ENCODE measurements at places on chromosomes 7 and 10. TPM values are rescaled to one million over a fixed set of nuclear protein-coding genes. Genes with fewer than 3 reads are reported as not detected.

DNA sequence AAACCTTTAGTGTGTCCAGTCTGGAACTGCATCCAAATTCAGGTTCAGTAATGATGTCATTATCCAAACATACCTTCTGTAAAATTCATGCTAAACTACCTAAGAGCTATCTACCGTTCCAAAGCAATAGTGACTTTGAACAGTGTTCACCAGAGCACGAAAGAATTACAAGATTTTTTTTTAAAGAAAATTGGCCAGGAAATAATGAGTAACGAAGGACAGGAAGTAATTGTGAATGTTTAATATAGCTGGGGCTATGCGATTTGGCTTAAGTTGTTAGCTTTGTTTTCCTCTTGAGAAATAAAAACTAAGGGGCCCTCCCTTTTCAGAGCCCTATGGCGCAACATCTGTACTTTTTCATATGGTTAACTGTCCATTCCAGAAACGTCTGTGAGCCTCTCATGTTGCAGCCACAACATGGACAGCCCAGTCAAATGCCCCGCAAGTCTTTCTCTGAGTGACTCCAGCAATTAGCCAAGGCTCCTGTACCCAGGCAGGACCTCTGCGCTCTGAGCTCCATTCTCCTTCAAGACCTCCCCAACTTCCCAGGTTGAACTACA, 694 bp upstream of the FAS start:
- DNase-seq: peak; percentile 52

DNA sequence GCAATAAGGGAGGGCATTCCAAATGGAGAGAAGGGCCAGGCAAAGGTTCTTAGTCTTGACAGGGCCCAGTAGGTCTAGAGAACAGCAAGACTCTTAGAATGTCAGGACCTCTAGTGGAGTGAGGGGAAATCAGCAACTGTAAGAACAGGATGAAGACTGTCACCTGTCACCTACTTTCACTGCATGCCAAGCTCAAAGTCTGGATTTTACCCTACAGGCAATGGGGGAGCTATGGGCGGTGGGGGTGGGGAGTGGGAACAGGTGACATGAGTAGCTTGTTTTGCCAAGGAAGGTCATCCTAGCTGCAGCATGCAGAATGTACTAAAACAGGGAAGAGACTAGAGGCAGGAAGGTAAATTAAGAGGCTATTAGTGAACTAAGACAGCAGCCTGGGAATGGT, 18.3 kb downstream of the GOT1 start:
- no peak for DNase-seq

Gene LRRC72
- not detected for polyA plus RNA-seq

DNA sequence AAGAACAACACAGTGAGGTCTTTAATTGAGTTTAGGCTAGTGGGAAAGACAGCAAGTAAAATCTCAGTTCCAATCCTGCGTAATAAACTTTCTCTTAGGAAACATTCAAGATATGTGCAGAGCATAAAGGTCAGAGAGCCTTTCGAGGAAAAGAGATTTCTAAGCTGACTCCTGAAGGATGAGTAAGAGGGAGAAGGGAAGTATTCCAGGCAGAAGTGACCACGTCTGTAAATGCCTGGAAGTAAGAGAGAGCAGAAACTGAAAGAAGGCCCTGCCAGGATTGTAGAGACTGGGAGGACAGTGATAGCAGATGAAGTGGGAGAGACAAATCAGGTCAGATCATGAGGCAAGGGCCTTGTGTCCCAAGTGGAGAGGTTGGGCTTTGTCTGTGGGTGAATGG, 41.8 kb downstream of the PNLIPRP3 start:
- no peak for DNase-seq

Gene GIMAP7
- polyA plus RNA-seq: 19.2 TPM

Data from right renal cortex interstitium (tissue), 3 donors.